ENCODE measurements at places on chromosomes 12 and 14.

DNA sequence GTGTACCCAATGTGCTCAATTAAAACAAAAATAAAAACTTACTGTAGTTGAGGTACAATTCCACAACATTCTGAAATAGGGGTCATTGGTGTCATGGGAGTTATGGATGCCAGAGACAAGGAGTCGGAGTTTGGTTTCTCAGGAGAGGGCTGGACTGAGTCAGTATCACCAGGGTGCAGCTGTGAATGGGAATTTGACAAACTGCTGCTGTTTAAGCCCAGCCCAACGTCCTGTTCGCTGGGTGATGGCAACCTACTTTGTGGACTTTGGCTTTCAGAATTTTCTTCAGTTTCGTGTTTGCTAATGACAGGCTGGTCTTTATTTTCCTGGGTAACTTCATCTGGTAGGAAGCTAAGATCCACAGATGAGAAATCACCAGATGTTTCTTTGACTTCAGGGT, 3.9 kb downstream of the TBPL2 start:
- no peak for DNase-seq

DNA sequence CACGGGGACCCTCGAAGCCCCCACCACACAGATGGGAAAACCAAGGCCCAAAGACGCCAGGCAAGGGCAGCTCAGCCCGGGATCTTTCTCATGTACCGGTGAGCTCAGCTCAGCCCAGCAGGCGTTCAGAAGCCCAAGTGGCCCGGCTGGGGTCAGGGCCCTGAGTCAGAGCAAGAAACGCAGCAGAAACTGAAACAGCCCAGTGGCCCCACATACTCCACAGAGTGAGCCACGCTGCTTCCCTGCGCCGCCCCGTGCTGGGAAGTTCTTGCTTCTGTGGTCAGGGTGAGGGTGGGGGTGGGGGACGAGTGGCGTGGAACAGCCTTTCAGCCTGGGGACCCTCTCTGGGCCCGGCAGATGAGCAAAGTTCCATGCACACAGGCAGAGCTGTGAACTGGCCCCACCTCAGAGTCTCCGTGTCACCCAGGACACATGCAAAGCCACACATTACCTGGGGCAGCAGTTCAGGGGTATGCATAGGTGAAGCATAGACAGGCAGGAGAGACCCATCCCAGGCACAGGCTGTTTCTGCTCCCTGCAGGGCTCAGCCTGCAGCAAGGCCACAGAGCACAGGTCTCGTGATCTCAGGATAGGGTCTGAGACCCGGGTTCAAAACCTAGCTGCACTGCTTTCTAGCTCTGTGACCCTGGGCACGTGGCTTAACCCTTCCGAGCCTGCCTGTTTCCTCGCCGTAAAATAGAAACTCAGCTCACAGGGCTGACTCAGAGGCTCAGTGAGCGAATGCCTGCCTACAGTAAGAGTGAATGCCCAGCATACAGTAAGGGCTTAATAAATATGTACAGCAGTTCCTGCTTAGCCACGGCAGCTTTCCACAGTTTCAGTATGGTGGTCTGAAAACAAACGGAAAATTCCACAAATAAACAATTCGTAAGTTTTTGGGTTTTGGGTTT, 21.6 kb downstream of the NCOR2 start:
- DNase-seq, result peak; percentile 65

DNA sequence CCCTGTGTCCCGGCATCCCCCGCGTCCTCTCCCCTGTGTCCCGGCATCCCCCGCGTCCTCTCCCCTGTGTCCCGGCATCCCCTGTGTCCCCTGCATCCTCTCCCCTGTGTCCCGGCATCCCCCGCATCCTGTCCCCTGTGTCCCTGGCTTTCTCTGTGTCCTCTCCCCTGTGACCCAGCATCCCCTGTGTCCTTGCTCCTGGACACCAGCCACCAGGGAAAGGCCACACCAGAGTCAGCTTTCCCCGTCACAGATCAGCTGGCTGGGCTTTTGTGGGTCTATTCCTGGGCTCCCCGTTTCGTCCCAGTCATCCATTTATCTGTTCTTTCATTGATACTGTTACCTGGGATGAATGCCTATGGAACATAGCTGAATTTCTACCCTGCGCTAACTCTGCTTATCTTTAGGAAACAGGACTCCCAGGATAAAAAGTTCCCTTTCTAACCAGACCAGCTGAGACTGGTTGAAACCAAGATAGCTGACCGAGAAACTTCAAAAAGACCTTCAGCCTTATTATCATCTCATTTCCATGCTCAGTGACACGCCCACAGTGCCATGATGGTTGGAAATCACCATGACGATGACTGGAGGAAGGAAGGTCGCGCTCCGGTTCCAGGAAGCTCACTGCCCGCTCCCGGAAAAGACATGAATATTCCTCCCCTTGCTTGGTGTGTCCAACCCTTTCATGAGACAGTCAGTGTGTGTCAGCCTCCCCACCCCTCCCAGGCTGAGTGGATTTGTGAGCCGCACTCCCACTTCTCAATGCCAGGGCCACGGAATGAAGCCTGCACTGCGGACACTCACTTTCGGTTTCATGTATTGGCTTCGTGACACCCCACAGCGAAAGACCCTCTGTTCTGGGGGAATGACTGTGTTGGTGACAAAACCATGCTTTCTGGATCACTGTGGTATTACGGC, 276.4 kb upstream of the SFSWAP start:
- no peak for DNase-seq

GRCh38 chr14:93525696-93526451, 95.1 kb downstream of the UNC79 start:
- DNase-seq, result peak; percentile 77

GRCh38 chr12:42786400-42787148, 197.0 kb upstream of the PRICKLE1 start:
- DNase-seq, result no peak

DNA sequence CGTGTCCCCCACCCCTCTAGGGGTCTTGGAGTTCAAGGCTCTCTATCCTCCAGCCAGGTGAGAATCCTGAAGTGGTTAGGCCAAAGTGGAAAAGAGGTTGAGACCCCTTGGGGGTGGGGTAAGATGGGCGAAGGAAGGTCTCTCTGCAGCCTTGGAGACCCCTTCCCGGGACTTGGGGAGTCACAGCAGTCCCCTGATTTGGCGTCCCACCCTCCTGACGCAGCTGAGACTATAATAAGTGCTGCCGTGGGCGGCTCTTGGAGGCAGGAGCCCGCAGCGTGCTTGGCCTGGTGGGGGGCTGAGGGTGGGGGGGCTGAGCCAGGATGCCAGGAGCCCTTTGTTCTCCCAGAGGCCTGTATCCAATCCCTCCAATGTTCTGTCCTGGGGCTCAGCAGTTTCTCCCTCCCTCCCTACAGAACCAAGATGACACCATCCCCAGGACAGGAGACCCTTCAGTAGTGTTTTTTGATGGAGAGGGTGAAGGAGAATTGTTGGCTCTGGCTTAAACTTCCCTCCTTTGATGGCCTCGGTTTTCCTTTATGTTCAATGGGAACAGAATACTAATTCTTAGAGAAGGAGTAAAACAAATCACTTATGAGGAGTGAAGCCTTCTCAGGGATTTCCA, 1.5 kb upstream of the AGAP2 start:
- no peak for DNase-seq

GRCh38 chr14:78022059-78022458, 148.1 kb upstream of the NRXN3 start:
- peak; percentile 45 for DNase-seq

DNA sequence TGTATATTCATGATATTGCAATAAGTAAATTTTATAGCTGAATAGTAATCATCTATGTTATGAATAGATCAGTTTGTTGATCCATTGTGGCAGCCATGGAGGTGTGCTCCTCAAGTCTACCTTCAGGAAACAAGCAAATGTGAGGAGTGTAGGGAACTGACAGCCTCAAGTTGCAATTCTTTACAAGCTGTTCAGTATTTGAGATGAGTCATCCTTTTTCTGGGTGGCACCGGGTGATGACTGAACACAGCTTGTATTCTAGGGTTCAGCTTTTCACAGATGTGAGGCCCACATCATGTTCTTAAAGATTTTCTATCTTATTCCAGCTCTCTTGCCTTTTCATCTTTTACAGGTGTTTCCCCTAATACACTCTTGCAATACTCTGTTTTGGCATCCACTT, 452.4 kb downstream of the KCNH5 start:
- DNase-seq, result no peak

DNA sequence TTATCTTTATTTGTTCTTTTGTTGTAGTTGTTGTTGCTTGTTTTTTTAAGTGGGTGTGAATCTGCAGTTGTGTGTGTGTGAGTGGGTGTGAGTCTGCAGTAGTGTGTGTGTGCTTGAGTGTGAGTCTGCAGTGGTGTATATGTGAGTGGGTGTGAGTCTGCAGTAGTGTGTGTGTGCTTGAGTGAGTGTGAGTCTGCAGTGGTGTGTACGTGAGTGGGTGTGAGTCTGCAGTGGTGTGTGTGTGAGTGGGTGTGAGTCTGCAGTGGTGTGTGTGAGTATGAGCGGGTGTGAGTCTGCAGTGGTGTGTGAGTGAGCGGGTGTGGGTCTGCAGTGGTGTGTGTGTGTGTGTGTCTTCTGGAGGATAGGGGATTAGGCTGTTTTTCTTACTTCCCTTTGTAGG, 1186.8 kb upstream of the SEL1L start:
- no peak for DNase-seq

Measured in fibroblast of the aortic adventitia (primary cell).